Cortex of kidney (tissue), 1 donor: ENCODE measurements at places on chromosomes 5 and 9.

DNA sequence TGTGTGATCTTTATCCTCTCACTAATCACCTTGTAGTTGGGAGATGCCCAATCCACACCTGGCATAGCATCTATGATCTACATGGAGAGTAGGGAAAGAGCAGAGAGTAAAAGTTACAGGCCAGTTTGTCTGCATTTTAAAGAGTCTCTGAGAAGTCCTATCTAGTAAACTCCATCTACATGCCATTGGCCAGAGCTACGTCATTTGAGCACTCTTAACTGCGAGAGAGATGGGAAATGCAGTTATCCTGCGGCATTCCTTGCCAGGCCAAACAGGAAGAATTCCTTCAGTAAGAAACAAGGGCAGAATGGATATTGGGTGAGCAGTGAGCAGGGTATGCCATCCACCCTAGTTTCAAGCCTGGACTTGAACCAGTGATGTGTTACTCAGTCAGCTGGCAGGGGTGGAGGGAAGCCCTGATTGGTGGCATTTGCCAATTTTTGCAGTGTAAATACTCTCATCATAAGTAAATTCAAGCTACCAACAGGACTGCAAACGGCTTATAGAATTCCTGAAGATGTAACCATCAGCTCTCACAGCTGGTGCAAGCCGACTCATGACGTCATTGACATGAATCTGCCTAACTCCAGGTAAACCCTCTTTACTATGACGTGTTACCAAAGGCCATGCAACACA, 156.8 kb upstream of the MSX2 start:
- no peak for DNase-seq

- no peak for DNase-seq
These were observed 30.7 kb downstream of the MSX2 start for GRCh38 chr5:174755106-174755505.

DNA sequence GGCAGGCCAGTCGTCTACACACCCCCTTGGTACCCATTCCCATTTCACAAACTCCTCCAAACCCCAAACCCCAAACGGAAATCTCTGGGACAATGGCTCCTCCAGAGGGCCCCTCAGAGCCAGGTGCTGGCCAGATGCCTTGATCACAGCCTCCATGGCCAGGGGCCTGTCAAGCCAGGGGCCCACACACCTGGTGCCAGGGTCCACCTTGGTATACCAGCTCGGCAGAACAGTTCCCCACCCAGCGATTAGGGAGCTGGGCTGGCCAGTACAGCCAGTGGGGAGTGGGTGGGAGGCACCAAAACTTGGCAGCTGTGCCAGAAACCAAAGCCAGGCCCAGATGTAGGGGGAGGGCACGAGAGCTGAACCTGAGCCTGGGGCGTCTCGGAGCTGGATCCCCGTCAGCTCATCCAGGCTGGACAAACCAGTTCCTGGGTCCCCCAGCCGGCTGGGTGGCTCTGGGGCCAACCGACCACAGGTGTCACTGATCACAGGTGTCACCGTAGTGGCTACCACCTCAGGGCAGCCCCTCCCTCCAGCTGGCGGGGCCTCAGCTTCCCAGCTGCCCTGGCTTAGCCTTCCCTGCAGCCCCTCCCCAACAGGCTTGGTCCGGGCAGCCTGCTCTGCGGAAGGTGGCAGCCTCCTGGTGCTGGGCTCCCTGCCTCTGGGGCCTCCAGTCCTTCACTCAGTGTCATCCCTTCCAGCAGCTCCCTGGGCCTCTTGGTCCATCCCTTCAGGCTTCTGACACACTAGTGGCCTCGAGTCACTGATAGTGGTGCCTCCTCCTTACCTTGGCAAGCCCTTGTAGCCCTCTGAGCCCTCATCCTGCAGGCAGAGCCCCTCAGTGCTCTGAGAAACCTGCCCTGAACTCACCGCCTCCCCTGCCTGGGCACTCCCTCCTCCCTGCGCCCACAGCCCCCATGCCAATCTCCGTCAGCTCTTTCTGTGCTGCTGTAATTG, 6.6 kb upstream of the RMND5B start:
- no peak for DNase-seq

GRCh38 chr5:133427121-133427777, 185.1 kb downstream of the FSTL4 start:
- DNase-seq: no peak

DNA sequence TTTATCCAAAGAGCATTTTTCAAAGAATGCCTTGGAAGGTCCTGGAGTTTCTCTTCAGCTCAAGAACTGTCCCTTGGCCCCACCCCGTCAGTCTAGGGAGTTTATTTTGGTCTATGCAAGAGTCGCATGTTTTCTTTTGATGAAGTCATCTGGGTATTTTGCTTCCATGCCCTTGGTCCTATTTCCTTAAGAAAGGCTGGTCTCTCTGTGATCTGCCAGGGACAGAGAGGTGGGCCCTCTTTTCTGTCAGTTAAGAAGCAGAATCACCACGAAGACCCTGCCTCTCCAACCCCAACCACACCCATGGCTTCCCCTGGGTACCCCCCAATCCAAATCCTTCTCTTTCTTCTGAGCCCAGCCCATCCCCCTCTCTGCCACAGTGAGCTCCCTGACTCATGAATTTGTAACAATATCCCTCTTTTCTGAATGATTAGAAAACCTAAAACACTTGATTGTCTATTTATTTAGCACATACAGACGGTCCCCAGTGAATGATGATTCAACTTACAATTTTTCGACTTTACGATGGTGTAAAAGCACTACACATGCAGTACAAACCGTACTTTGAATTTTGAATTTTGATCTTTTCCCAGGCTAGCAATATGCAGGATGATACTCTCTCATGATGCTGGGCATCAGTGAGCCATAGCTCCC, 163.5 kb upstream of the ADRA1B start:
- DNase-seq: no peak

DNA sequence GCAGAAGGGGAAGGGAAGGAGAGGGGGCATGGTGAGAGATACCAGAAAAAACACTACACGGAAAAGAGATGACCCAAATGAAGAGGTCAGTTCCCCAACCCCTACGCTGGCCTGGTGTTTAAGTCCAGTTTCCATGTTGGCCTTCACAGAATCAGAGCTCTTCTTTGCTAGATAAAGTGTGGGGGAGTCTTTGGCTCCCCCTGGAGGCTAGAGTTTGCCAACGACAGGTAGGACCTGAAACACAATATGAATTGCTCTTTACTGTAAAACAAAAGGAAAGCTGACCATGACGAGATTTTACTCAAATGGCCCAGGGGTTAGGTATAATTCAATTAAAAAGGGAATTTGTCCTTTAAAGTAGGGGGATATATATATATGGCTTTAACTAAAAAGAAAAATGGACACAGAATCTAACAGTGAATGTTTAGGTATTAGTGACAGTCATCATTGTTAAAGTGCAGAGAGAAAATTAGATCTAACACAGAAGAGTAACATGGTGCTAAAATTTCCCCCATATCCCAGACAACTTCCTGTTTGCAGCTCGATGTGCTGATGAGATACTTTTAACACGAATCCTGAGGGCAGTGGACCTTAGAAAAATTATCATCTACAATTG, 92.0 kb downstream of the SV2C start:
- no peak for DNase-seq

GRCh38 chr9:8877753-8878494, 1078.3 kb upstream of the DMAC1 start:
- DNase-seq: no peak

GRCh38 chr9:94097788-94098414, 13.6 kb downstream of the PTPDC1 start:
- no peak for DNase-seq

DNA sequence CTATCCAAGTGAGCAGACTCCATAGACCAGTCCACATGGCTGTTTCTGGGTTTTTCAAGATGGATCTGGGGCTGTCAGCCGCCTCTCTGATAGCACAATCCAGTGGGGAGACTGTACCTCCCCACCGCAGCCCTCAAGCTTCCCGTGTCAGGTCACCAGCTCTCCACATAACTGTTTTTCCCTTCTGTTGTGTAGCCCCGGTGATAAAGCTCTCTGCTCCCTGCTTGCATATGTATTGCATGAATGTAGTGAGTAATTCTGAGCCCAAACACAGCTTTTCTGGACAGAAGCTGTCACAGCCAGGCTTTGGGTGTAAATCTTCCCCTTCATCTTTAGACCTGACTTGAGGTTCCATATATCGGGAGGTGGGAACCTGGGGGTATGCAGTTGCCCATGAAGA, 23.1 kb upstream of the CFAP157 start:
- DNase-seq: no peak

GRCh38 chr9:16514131-16514530, 356.3 kb downstream of the BNC2 start:
- no peak for DNase-seq

GRCh38 chr9:37503736-37504135, 18.0 kb downstream of the POLR1E start:
- DNase-seq: no peak

DNA sequence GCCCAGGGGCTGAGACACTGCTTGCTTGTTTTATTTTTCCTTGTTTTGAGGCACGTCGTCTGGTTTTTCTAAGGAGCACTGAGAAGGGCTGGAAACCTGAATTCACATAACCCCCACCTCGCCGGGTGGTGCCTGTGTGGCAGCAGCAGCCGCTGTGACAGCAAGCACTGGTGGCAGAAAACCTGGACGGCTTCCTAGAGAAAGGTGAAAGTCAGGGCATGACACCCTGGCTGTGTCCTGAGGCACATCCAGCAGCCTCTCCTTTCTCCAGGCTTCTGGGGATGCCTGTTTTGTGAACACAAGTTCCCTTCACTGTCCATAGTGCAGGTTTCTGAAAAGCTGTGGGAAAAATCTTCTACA, 29.2 kb downstream of the MRPL36 start:
- no peak for DNase-seq

- peak; percentile 1 for DNase-seq
These were observed 1086.9 kb upstream of the CDH6 start for GRCh38 chr5:30106596-30106995.

- no peak for DNase-seq
These were observed 18.5 kb upstream of the LAMC3 start for GRCh38 chr9:130990306-130990977.

- no peak for DNase-seq
These were observed 21.8 kb upstream of the BARX1 start for GRCh38 chr9:93976973-93977372.

GRCh38 chr5:68443091-68443490, 227.5 kb downstream of the PIK3R1 start:
- DNase-seq: no peak

DNA sequence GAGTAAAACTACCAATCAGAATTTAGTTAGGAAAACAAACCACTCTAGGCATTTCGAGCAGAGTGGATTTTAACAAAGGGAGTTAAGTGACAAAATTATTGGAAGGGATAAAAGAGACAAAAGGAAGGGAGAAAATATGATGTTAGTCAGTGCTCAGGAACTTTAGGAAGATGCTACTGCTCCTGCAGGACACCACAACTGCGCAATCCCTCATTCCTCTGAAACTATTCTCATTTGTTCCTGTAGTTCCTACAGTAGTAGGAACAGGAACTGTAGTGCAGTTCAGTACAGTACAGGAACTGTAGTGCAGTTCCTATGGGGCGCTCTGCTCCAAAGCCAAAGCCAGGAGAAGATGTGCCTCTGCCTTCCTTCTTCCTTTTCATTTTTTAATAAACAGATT, 29.9 kb upstream of the MEGF10 start:
- no peak for DNase-seq

DNA sequence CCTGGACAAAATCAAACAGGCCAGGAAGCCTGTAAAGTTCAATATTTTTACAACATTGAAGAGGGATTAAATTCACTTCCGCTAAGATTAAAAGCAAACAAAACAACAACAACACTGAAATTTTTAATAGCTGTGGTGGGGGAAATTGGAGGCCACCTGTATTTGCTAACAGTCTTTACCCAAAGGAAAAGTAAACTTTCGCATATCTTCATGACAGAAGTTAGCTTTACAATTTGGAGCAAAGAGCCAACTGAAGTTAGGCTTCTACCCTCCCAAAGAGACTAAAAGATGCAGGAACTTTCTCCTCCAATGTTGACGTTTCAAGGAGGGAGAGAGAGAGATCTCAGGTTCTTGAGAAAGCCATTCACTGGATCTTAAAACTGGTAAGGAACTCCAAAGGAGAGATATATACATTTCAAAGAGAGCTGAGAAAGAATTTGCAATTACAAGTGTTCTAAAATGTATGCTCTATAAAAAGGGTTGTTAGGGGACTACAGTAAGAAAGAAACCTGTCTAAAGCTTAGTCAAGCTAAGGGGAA, 349.2 kb upstream of the CDH9 start:
- no peak for DNase-seq

GRCh38 chr5:150710165-150710564, 9.3 kb upstream of the RBM22 start:
- DNase-seq: no peak

DNA sequence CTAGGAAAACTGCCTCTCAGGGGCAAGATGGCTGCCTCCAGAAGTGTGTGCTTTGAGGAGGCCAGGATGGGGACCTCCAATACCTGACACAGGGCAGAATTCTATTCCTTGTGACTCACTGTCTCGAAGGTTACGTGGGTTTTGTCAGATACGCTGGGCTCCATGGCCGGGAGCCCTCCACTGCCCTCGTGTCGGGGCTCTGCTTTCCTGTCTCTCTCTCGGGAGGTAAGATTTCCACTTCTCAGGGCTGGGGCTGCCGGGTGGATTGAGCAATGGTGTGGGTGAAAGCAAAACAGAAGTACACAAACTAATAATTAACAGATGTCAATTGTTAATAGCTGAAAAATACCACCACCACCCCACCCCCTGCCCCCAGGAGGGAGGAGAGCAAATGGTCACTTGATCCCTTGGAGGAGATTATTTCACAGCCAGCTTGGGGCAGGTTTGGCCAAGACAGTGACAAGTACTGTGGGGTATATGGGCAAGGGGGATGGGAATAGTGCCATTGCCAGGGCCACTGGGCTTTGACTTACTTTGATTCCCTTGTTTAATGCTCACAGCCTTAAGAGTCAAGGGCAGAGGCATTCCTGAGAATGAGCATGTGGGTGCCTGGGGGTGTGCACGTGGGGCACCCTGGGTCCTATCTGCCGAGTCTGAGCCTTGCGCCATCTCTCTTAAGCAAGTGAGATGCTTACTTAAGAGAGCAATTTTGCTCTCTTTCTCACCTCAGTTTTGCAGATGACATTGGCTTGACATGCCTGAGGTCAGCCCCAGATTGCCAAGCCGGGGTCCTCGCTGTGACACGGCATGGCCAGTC, 28.8 kb upstream of the DAB2IP start:
- DNase-seq: no peak

DNA sequence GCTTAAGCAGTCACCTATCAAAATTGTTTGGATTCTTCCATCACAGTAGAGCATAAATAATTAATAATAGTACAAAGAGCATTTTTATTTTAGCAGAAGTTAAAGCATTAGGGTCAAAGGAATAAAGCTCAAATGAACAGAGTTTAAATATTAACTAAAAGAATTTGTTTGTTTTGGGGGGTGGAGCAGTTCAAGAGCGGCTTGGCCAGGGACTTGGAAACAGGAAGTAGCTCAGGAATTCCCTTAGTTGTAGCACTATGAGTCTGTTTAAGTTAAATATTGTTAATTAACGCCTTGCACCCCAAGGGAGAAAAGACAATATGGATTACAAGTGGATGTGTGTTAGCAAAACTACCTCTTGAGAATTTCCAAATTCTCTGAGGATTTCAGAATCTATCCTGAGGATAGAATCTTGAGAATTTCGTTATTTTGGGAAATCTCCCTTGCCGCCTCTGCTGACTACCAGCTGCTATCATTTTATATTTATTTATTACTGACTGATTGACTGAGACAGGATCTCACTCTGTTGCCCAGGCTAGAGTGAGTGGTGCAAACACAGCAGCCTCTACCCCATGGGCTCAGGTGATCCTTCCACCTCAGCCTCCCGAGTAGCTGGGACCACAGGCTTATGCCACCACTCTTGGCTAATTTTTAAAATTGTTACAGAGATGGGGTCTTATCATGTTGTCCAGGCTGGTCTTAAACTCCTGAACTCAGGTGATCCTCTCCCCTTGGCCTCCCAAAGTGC, 96.7 kb upstream of the CHD1 start:
- DNase-seq: no peak

GRCh38 chr5:173864126-173865050, 23.8 kb upstream of the CPEB4 start:
- no peak for DNase-seq
